HT-29 (cell line): ENCODE measurements at places on chromosomes 5 and 9.

GRCh38 chr5:169742771-169743296, 105.8 kb downstream of the DOCK2 start:
- DNase-seq, result no peak

DNA sequence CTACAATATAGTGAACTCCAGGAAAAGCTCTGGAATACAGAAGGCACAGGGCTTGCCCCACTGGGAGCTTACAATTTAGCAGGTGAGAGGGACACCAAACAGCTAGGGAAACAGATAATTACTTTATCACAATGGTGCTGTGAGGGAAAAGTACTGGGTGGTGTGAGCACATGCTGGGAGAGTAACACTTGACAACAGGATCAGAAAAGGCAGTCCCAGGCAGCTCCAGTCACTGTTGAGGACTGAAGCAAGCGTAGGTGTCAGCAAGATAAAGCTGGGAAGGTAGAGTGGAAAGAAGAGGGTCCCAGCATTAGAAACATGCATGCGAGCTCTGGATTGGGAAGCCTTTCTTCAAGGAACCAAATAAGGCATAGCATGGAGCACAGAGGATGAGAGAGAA, 296.0 kb downstream of the ATPSCKMT start:
- no peak for DNase-seq

DNA sequence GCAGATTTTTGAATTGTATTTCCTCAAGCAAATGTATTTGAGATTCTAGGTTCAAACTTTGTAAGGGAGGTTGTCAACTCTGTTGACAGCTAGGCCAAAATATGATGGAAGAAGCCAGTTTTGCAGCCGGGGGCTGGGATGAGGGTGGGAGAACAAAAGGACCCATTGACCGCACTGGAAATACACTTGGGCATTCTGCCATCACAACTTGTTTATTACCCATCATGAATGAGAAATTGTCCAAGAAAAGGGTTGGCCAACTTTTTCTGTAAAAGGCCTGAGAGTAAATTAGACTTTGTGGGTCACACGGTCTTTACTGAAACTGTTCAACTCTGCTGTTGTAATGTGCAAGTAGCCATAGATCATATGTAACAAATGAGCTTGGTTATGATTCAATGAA, 221.3 kb upstream of the KLF9 start:
- DNase-seq, result no peak

- no peak for DNase-seq
Measured at GRCh38 chr5:42522783-42523182, 99.5 kb downstream of the GHR start.

GRCh38 chr5:18043344-18043743, 409.1 kb downstream of the TAF11L14 start:
- peak; percentile 34 for DNase-seq

- DNase-seq, result no peak
Measured at GRCh38 chr9:70569791-70570190, 155.3 kb upstream of the KLF9 start.

DNA sequence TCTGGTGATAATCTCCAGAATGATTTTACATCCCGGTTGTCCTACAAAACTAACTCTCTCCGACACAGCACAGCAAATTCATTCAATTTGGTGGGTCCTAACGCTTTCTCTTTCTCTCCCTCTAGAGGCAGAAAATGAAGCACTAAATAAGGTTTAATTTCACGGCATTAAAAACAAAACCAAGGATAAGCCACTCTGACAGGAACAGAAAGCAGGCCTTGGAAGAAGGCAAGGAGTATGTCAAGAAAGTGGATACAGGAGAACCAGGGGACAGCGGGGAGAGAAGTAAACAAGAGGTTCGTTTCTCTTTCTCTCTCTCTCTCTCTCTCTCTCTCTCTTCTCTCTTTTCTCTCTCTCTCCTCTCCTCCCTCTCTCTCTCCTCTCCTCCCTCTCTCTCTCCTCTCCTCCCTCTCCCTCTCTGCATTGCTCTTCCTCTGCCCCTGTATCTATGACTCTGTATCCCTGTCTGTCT, 49.8 kb downstream of the EBF1 start:
- no peak for DNase-seq

GRCh38 chr5:139091439-139092156, 106.6 kb downstream of the SIL1 start:
- peak; percentile 34 for DNase-seq

DNA sequence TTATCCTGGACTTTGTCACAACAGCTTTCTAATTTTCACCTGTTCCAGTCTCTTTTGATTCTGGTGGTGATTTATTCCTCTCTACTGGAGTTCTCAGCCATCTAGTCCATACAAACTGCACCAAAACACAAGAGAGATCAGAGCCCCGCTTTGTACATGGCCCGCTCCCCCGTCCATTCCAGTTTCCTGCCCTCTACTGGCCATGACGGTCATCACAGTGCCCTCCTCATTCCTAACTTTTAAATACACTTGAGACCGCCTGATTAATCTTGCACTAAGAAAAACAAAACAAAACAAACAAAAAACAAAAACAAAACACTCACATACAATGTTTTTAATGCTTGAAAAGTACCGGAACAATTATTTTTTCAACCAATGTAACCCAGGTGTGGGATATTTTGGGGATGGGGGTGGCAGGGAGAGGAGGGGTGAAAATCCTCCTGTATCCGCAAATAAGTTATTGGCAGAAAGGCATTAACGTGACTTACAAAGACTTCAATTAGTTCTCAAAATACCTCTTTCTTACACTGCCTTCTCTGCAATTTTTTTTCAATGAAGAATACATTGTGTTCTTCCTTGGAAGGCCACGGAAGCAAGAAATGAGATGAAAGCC, 84.8 kb upstream of the PAM start:
- DNase-seq, result peak; percentile 41

DNA sequence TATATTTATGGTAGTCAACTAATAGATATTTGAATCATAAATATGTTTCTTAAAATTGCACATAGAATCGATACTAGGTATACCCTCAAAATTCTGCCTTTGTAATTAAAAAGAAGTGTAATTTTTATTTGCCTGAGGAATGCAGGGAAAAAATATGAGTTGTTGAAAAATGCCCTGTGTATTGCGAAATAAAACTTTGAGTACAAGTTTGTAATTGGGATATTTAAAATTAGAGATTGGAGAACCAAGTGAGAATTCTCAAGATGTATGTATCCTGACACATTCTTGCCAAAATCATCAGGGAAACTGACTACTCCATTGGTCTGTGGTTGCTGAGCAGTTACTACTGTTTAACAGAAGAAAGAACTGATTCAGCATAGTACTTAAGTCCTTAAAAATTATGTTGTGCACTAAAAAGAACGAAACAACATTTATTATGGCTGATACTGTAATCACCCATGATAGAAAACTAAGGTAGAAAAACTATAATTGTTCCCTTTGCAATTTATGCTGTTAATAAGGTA, 36.0 kb downstream of the ST8SIA4 start:
- no peak for DNase-seq

DNA sequence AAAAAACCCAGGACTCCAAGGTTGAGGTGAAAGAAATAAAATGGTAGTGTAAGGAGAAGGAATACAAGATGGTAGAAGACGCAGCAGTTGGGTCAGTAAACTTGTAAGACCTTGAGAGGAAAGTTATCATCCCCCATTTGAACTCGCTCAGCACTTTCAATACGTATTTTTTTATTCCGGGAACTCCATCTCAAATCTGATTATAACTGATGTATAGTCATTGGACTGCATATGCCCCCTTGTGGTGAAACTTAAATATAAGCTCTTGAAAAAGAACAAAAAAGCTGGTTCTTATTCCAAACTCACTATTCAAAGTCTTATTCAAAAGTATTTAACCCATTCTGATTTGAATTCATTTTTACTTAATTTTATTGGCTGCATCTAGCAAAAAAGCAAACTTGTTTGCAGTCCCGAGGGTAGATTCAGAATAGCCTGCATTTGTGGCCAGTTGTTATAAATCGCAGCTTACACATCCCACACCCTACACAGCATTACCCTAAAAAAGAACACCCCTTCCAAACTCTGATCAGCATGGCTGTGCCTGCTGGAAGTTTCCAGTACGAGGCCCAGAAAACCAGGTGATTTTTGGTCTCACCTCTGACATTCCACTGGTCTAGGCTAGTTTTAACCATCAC, 118.0 kb downstream of the ESM1 start:
- DNase-seq, result peak; percentile 55

- DNase-seq, result peak; percentile 87
Measured at GRCh38 chr9:72203205-72203803, 54.1 kb downstream of the GDA start.

GRCh38 chr9:91775011-91775707, 174.9 kb downstream of the ROR2 start:
- peak; percentile 61 for DNase-seq

DNA sequence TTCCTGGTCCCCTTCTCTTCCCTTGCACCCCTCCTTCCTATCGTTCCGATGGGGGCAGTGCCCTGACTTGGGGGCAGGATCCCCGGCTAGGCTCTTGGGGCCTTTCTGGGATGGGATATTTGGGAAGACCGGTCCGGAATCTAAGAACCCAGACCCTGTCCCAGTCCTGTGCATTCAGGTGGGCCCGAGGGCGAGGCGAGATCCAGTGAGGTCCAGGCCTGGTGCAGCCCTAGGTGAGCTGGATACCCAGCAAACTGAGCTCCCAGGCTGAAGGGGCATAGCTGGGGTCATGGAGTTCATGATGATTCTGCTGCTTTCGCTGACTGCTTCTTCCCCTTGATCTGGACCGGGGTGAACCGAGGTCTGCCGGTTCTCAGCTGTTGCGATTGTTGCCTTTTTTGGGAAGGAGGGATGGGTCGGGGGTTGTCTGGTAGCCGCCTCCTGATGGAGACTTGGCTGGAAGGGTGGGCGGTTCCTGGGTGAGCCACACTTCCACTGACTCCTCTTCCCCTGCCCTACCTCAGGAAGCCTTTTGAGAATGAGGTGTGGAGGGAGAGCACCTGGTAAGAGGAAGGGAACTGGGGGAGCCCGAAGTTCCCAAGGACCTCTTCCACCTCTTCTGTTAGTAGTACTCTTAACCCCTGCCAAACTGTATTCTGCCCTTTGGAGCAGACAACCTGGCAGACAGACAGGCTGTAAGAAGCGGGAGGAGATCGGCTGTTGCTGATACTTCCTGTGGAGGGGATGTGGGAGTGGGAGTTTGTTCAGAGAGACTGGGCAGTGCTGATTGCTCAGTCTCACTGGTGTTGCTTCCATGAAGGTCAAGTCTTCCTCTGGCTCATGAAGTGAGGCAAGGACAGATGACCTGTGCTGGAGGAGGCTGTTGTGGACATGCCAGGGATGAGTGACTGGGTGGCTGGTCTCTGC, 1.0 kb downstream of the LRRC8A start:
- no peak for DNase-seq

DNA sequence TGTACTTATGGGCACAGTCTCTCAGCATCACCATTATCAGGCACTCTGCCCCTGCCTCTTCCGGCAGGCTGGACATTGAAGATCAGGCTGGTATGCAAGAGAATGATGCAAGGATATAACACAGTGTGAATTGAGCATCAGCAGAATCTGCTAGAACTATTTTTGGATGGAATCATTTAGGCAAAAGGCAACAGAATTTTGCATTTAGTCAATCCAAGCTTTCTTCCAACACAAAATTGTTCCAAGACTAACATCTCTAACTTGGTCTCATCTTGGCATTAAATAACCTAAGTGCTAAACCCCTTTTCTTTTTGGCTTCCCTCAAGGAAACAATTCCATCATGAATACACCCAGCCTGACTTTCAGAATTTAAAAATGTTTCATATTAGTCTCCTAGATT, 339.9 kb downstream of the PRELID2 start:
- no peak for DNase-seq

- DNase-seq, result no peak
Measured at GRCh38 chr5:147704544-147704943, 78.0 kb downstream of the JAKMIP2 start.

DNA sequence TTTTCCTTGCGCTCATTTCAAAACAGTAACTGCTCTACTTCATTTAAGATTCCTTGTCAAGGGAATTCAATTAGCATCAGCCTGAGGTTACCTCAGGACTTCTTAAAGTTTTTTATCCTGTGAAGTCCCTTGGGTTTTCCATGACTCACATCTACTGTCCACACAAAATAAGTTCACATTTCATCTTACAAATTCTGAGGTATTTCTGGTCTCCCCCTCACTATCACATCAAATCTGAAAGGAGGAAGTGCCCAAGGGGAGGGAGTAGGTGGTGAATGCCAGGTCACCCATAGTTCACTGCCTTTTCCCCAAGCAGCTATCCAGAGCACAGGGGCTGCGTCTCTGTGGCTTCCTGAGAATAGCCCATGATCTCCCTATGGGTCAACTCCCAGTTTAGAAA, 227.1 kb upstream of the NREP start:
- DNase-seq, result no peak

- DNase-seq, result no peak
Measured at GRCh38 chr5:92242170-92242569, 859.1 kb upstream of the ARRDC3 start.

GRCh38 chr9:79555474-79556089, 16.2 kb upstream of the TLE4 start:
- DNase-seq, result no peak

GRCh38 chr9:120579139-120580050, 572 bp downstream of the CDK5RAP2 start:
- DNase-seq, result peak; percentile 25

- no peak for DNase-seq
Measured at GRCh38 chr9:89850631-89851325, 246.0 kb downstream of the GADD45G start.

DNA sequence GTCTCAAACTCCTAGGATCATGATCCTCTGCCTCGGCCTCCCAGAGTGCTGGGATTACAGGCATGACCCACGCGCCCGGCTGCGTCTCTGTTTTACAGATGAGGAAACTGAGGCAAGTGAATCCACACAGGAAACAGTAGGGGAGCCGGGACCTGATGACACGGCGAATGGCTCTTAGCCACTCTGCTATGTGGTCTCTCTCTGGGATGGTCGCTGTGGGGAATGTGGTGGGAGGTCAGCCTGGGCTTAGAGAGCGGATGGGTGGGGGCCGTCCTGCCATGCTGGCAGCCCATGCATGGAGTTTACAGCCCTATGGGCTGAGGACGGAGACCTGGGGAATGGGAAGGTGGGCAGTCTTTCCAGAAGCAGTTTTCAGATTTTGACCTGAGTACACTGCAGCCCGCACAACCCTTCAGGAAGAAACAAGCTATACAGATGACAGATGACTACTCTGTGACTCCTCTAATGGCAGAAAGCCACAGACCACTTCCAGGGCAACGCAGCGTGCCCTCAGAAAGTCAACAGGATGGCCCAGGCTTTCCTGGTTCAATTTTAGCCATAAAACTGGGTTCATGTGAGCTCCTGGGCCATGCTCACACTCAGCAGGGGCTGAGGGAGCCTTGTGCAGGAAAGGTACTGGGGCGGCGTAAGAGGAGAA, 136.1 kb upstream of the RAPGEF1 start:
- no peak for DNase-seq

- no peak for DNase-seq
Measured at GRCh38 chr9:128384801-128385495, 13.8 kb downstream of the URM1 start.
